ENCODE measurements at places on chromosomes 12 and 14.

- DNase-seq = no peak
Measured at GRCh38 chr14:51185180-51185579, 54.9 kb upstream of the TMX1 start.

DNA sequence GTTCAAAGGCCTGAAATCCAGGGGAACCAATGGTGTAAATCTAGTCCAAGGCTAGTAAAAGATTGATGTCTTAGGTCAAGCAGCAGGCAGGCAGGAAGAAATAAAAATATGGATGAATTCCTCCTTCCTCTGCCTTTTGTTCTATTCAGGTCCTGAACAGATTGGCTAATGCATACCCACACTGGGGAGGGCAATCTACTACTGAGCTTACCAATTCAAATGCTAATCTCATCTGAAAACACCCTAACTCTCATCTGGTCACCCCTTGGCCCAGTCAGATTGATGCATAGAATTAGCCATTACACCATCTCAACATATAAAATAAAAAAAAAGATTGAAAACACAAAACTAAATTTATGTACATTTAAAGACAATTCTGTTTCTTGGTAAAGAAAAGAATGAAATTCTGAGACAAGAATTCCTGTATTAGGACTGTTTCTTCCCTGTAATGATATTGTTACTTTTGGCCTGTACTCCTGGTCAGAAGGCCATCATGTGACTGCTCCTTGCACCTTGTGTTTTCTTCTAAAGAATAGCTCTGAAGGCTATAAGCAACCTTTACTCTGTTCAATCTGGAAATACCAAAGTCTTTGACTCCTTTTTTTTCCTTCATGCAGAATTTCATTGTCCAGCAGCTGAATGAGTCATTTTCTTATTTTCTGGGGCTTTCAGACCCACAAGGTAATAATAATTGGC, 19.9 kb downstream of the CLEC6A start:
- DNase-seq = no peak

- no peak for DNase-seq
Measured at GRCh38 chr14:100363053-100363452, 39.9 kb downstream of the SLC25A47 start.

- no peak for DNase-seq
Measured at GRCh38 chr12:4975574-4975973, 65.9 kb downstream of the KCNA1 start.

- no peak for DNase-seq
Measured at GRCh38 chr12:23066095-23066494, 441.1 kb downstream of the ETNK1 start.

DNA sequence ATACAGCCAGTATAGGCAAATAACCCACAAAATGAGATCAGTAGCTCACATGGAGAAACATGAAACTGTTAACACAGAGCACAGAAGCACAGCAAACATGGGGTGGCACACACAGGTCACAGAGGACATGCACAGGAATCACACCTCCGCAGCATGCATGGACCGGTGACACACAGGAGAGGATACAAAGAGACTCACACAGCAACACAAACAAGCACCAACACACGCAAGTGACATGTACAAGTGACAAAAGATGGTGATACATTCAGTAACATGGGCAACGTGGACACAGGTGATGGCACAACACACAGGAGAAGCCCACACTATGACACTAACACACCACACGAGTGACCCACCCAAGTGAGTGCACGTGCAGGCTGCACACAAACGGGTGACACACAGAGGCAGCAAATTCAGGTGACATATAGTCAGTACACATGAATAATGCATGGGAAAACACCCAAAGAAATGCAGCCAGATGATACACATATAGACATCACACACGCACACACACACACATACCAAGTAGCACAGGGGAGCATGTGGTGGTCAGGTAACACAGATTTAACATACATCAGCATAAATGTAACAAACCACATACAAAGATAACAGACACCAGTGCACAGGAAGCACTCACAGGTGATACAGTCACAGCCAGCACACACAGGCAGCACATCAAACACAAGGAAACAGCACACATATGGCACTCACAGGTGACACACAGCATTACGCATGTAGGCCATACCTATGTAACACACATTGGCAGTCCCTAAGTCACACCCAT, 216.0 kb upstream of the SFSWAP start:
- no peak for DNase-seq

- peak; percentile 67 for DNase-seq
Measured at GRCh38 chr12:57888409-57889157, 42.1 kb upstream of the CTDSP2 start.

DNA sequence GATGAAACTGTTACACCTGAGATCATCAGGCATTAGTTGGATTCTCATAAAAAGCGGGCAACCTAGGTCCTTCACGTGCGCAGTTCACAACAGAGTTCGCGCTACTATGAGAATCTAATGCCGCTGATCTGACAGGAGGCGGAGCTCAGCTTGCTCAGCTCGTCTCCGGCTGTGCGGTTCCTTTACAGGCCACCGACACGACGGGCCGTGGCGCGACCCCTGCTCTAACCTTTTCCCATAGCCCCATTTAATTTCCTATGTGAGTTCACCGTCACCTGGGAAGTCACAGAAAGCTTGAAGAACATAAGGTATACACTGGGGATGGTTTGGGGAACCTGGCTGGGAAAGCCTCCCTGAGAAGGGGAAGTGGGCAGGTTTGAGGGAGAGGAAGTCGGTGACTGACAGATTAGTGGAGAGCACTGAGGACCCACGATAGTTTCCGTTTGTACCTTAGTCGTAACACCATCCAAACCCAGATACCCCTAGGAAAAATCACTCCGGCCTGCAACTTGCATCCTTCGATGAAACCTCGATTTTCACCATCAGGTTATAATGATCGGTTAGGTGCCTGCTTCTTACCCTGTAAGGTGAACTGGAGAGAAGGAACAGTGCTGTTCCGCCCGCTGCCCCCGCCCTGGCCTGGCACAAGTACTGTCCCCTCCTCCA, 2.8 kb upstream of the AAAS start:
- DNase-seq = peak; percentile 67

GRCh38 chr12:17661250-17661649, 428.7 kb downstream of the RERGL start:
- DNase-seq = no peak

DNA sequence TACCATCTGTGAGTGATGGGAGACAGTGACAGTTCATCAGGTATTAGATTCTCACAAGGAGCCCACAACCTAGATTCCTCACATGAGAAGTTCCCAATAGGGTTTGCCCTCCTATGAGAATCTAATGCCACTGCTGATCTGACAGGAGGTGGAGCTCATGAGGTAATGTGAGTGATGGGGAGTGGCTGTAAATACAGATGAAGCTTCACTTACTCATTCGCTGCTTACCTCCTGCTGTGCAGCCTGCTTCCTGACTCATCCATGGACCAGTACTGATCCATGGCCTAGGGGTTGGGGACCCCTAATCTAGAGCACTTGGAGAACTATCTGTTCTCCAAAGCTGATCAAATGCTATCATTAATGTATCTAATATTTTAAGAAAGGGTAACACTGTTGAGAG, 17.7 kb downstream of the CLEC2D start:
- no peak for DNase-seq

GRCh38 chr12:131389054-131390013, 321.6 kb upstream of the SFSWAP start:
- DNase-seq = no peak

DNA sequence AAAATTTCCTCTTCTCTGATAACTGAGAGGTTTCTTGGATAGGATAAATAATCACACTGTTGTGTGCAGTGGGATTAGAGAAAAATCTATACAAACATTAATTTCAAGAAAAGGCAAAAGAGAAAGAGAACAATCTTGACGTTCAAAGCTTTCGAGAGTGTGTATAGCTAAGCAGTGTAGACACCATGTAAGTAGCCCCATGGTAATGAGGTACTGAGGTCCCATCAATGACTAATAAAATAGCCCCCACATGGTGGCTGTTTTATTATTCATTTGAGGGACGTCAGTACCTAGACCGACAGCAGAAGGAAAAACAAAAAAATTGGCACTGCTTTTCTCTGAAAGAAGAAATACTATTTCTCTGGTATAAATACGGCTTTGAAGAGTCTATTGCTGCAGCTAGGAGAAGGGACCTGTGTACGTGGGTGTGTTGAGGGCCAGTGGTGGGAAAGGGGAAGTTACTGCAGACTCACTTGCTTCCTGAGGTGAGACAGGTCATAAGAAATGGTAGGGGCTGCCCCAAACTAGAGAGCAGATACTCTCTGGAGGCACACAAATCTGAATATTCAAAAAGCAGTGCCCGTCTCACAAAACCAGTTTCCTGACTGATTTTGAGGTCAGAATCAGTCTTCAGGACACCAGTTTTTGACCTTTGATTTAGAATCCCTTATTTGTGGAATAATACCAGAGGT, 339.8 kb downstream of the EMP1 start:
- DNase-seq = no peak

DNA sequence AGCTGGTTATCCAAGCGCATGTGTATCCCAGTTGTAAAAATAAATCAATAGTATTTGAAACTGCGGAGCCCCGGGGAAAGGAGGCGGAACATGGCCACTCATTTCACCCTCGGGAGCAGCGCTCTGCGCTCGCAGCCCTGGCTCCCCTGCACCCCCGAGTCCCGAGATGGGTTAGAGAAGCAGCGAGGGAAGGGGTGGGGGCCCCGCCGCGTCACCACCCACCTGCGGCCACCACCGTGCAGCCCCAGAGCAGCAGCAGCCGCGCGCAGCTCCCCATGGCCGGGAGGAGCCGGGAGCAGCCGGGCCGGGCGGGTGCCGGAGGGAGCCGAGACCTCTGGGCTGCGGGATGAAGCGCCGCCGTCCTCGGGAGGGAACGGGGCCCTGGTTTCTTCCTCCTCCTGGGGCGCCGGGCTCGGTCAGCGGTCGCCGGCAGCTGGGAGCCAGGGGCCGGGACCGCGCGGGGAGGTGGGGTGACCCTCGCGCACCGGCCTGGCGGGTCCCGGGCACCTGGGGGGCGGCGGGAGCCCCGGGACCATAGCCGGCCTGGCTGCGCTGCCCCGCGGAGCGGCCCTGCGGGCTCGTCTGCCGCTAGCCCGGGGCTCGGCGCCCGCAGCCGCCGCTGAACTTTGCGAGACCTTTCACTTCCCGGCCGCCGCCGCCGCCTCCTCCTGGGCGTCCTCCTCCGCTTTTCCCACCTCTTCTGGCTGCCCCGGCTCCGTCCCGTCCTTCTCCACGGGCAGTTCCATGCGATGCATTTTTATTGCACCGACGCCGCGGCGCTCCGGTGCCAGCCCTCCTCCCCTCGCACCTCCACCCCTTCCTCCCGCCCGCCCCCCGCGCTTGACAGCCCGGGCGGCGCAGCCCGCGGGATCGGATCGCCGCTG, at the start of gene NTN4:
TSS of gene NTN4 (minus strand) at position 732 of the 884 bp plus-strand sequence. CDS start at position 277, 455 bp downstream.
- no peak for DNase-seq

GRCh38 chr14:74913986-74914573, 9.0 kb downstream of the RPS6KL1 start:
- DNase-seq = no peak

DNA sequence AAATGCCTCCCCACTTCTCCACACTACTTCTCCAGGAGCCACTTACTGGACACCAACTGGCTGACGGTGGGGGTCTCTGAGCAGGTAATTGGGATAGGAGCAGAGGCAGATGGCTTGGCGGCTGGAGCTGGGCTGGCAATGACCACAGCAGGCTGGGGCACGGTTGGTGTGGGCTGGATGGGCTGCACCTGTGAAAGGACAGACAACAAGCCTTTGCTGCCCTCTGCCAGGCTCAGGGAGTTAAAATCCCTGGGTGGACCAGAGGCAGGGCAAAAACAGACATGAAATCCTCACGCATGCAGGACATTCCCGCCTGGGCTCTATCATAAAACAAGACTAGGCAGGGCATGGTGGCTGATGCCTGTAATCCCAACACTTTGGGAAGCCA, 19.3 kb upstream of the TFCP2 start:
- no peak for DNase-seq

DNA sequence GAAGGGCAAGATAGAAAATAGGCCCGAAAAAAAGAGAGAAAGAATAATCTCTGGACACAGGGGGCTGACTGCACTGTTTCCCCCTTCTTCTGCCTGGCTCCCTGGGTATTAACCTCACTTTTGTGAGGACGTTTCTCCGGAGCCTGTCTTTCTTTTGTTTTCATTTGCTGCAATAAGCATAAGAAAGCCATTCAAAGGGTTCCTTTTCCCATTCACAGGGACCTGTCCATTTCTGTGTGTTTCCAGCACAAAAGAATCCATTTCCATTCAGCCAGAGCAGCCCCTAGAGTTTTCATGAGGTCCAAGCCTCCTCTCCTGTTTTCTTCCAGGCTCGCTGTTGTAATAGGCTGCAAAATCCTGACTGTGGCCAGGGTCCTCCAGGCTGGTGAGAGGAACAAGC, 16.8 kb downstream of the PLXNC1 start:
- DNase-seq = no peak

GRCh38 chr12:104458694-104459367, 2.1 kb downstream of the CHST11 start:
- no peak for DNase-seq
